ENCODE measurements at places on chromosomes 5 and 9.
A peak's percentile ranks its signal among the peaks of the same experiment; 100 is the strongest.

GRCh38 chr5:137220523-137220927 lies 278.6 kb downstream of the SPOCK1 start:
- no peak for DNase-seq

GRCh38 chr5:107512029-107512428 lies 158.7 kb downstream of the EFNA5 start:
- no peak for DNase-seq

- DNase-seq, result no peak
Measured at GRCh38 chr9:123942542-123942941, 12.6 kb upstream of the DENND1A start.

GRCh38 chr5:83866181-83866580 lies 145.5 kb upstream of the HAPLN1 start:
- no peak for DNase-seq

DNA sequence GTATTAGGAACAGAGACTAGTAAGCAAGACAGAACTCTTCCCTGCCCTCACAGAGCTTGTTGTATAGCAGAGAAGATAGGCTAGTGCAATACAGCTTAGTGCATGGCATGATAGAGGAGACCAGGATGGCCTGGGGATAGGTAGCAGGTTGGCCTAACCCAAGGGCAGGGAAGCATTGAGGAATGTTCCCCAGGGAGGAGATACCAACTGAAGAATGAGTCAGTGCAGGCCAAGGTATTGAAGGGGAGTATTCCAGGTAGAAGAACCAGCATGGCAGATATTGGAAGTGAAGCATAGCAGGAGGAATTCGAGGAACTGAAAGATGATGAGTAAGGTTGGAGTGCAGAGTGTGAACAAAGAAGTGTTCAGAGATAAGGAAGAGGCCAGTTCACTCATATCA lies 138.6 kb upstream of the DHFR start:
- no peak for DNase-seq

DNA sequence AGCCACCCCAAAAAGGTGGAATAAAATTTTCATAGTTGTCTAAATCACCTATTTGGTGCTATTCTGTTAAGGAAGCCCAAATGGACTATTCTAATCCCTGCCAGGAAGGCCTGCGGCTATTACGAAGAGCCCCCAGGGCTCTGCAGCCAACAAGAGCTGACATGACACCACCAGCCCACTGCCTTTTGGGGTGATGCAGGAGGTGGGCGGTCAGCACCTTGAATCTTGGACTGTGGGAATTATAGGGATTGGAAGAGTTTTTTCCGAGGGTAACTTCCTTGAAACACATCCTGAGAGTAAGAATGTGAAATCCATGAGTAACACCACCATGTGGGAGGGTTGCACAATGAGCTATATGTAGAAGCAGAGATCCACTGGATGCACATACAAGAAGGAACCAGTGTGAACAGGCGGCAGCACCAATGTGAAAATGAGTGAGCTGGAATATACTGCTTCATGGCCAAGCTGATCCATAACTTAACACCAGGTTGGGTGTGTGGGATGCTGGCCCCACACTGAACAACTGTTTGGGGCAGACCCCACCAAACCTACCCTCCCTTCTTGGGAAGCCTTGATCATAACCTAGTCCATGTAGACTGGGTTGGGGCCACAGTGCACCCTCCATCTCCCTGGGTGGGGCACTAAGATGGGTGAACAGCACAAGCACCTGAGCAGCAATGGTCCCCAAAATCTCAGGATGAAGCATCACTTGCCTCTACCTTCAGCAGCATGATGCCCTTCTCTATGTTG lies 239.0 kb downstream of the FSTL4 start:
- no peak for DNase-seq

DNA sequence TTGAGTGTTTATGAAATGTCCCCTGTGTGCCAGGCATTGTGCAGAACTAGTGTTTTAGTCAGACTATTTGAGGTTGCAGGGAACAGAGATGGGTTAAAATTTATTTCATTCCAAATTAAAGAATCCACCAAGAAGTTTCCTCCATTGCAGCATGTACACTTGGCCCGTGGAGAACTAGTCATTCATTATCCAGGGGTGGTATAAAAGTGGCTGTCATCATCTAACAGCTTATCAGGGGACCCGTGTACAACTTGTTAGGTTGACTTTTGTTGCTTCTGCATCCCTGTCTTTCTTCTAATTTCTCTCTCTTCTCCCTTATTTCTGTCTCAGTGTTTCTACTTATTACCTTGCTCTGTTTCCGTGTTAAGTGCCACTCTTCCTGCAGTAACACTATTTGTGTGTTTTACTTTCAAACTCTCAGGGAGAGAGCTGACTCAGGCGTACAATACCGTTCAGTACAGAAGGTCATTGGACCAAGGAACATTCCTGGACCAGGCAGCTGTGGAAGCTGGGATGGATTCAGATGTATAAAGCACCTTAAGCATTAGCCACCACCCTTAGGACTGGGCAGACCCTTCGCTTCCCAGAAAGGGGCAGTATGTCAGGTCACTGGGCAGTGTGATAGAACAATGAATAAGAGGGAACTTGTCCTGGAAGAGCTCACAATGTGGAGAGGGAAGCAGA lies 36.1 kb downstream of the MAP3K1 start:
- no peak for DNase-seq

- DNase-seq, result no peak
Measured at GRCh38 chr9:79026316-79026715, 545.4 kb upstream of the TLE4 start.

- DNase-seq, result no peak
Measured at GRCh38 chr9:129868023-129868871, 33.0 kb downstream of the USP20 start.

DNA sequence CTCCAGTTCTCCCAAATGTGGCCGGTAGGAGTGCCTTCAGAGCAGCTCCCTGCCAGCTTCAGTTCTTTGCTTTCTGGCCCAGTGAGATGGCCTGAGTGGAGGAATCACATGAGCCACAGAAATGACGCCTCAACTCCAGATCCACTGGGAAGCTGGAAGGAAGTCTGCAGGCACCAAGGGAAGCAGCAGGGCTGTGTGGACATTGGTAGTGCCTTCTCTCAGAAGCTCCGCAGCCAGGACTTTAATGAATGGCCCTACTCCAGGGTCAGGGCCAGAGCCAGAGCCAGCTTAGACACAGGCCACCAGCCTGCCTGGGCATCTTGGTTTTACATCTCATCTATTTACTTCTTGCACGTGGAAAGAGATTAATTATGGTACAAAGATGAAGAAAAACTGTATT lies 12.0 kb upstream of the PSMB7 start:
- DNase-seq, result no peak

GRCh38 chr9:124617477-124618141 lies 110.4 kb upstream of the NR5A1 start:
- peak; percentile 64 for DNase-seq

GRCh38 chr5:81694726-81695125 lies 56.2 kb downstream of the SSBP2 start:
- no peak for DNase-seq

DNA sequence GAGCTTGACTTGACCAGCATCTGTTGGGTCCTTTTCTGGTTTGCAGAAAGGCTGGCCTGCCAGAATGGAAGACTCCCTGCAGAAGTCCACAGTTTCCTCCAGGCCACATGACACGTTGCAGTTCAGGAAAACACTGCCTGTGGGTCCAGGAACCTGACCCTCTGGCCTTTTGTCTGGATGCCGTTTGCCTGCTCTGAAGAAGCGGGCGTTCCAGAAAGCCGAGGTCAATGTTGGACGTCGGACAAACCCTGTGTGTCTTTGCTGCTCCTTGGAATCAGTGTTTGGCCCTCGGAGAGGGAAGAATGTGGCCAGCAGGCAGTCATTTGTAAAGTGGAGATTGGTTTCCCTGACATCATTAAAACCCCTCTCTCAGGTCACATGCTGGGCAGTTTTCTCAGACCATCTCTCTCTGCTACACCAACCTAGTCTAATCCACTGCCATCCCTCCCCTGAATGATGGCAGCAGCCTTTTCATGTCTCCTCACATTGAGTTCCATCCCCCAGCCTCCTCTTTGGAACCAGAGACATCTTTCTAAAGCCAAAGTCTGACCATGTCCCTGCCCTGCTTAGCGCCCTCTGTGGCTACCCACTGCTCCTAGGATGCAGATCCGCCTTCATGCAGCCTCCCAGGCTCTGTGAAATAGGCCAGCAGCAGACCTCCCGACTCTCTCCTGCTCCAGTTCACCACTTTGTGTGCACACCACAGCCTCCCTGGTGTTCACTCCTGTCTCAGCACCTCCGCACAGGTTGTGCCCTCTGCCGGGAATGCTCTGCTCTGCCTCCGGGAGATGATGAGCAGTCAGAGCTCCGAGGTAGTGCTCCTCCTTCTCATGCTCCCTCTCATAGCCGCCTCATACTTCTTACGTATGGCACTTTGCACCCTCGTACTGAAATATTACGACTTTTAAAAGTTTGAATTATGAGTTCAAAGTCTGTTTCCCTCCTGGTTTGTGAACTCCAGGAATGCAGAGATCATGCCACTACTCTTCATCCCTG lies 75.6 kb downstream of the RALGPS1 start:
- no peak for DNase-seq

GRCh38 chr5:150082374-150082773 lies 4.0 kb downstream of the CSF1R start:
- no peak for DNase-seq

GRCh38 chr5:172843825-172844576 lies 9.9 kb downstream of the ERGIC1 start:
- no peak for DNase-seq

Data from CD4-positive, alpha-beta T cell treated with Interleukin-1 beta for 1 hour (primary cell).